ENCODE measurements at places on chromosomes 4 and X.

DNA sequence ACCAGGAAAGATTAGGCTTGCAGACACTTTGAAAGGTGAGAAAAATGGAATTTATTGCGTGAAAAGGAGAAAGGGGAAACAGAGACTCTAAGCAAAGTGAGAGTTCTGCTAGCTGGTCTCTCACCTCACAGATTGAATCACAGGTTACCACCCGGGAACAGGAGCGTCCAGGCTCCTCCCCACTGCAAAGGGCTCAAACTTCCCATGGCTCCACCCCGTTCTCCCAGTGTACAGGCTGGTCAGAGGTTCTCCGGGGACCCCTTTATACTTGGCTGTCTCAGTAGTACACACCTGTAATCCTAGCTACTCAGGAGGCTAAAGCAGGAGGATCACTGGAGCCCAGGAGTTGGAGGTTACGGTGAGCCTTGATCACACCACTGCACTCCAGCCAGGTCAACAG, 44.0 kb upstream of the ABCG2 start:
- DNase-seq, result no peak

DNA sequence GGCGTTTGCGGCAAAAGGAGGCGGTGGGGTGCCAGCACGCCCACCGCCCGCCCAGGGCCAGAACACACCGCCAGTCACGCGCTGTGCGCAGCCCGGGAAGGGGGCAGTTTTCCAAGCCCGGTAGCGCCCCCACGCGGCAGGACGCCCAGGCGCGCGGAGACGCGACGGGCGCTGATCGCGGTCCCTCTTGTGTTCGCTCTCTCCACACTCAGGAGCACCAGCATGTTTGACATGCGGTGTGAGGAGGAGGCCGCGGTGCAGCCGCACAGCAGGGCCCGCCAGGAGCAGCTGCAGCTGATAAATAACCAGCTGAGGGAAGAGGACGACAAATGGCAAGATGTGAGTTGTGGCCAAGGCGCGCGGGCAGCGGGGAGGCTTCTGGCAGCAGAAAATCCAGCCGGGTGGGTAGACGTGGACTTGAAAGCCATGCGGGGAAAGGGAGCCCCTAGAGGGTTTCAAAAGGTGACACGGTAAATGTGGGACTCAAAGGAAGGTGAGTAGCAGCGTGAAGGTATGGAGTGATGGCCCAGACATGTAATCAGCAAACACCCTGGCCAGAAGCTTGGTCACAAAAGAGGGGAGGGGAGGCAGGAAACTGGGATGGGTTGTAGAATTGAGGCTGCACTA, 104.1 kb downstream of the PHOX2B start:
- no peak for DNase-seq

DNA sequence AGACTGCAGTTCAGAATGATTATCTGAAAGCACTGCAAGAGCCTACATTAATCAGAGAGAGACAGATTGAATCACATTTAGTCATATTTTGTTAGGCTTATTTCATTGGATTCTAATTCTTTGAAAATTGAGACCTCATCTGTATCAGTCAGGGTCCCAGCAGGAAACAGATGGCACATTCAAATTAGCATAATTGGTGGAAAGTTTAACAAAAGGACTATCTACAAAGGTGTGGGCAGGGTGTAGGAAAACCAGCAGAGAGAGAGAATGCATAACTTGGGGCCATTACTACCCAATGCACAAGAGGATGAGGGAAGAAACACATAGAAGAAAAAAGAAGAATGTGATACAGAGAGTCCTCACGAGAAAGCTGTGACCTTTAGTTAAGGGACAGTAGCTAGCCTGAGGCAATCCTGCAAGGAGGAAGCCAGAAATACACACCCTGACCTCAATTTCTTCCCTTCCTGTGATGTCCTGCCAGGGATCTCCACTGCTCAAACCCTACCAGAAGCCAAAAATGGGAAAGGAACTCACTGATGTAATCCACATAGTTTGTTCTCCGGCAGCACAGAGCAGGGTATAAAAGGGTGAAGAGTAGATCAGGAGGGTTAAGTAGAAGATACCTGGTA, 17.7 kb upstream of the XKRX start:
- DNase-seq, result no peak

DNA sequence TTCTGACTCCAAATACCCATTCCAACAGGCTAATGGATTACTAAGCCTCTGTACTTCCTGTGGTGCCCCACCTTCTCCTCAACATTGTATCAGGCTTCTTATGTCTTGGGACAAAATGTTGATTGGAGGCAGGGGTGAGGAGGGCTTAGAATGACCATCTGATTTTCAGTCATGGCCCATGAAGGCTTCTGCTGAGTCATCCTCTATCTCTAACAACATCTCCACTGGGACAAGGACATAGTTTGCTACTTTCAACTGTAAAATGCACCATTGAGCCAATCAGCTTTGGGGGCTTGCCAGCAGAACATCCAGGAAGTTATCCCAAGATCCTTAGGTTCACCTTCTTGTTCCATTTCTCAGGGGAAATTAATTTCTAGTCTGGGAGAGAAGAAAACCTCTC, 29.5 kb downstream of the MAGEB17 start:
- no peak for DNase-seq

DNA sequence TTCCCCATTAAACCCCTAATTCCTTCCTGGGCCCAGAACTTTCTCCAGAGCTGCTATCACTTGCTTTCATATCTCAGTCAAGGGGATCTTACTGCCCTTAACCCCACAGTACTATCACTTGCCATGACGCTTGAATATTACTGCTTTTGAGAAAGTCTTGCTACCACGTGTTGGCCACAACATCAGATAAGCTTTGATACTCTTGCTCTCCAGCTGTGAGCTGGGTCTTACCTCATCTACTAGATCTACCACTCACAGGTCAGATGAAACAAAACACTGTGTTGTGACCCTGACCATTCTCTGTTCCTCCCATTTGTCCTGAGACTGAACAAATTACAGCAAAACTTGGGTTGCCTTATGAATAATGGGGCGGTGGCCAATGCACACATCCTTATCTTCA, 12.1 kb upstream of the TAPT1 start:
- DNase-seq, result no peak

DNA sequence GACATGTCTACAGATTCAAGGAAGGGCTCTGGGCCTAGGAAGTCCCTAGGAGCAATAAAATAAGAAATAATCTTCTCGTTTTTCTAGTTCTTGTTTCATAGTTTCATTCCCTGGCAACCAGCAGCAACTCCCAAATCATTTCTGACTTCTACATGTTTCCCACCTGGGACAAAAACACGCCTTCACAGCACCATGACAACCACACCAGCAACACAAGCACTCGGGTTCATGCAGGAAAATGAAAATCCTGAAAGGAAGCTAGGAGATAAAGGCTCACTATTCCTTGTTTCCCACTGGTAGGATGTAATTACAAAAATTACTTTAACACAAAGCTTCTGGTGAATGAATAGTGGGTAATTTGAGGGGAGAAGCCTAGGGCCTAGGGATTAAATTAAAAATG, 158.9 kb downstream of the ADAMTS3 start:
- DNase-seq, result no peak

DNA sequence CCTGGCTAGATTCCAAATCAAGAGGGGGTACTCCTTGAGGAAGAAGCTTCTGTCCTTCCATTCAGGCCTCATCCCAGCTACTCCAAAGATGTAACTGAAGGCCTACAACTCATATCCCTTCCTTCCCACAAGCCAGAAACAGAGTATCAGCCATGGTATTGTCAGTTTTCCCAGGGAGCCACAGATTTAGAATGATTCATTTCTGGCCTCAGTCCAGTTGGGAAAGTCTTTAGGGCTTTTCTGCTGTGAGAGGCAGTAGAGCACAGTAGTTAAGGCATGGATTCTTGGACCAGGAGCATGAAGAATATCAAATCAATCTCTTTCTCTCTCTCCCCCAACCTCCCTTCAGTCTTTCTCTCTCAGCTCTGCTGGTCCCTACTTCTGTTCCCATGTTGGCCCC, 505.0 kb downstream of the BCOR start:
- DNase-seq, result no peak

- no peak for DNase-seq
These were observed 122.6 kb upstream of the VCX3B start for GRCh38 chrX:8341814-8342590.

DNA sequence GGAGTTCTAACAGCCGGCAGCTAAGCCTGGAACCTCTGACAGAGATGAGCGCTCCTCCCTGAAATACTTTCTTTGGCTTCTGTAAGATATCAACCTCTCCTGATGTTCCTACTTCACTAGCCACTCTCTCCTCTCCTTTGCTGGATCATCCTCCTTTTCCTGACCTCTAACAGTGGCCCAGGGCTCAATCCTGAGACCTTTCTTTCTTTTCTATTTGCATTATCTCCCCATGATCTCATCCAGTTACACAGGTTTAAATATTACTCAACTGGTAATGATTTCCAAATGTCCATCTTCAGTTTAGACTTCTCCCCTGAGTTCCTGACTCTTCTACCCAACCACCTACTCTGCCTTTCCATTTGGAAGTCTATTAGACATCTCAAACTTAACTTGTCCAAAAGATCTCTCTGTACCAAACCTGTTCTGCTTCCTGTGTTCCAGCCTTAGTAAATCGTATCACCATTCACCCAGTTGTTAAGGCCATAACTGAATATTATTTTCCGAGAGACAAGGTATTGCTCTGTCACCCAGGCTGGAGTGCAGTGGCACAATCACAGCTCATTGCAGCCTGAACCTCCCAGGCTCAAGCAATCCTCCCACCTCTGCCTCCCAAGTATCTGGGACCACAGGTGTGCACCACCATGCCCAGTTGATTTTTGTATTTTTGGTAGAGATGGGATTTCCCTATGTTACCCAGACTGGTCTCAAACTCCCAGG, 41.1 kb downstream of the RFC1 start:
- DNase-seq, result no peak

DNA sequence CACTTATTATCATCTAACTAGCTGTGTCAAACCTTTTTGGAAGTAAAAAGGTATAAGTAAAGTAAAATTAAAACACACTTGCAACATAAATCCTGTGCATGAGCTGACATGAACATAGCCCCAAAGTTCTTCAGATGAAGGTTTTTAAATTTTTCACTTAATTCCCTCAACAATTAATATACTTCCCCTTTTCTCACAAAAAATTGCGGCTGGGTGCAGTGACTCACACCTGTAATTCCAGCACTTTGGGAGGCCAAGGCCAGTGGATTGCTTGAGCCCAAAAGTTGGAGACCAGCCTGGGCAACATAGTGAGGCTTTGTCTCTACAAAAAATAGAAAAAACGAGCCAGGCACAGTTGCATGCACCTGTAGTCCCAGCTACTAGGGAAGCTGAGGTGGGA, 16.8 kb downstream of the RASGEF1B start:
- no peak for DNase-seq

GRCh38 chr4:8121292-8122015, 37.2 kb downstream of the ABLIM2 start:
- no peak for DNase-seq

DNA sequence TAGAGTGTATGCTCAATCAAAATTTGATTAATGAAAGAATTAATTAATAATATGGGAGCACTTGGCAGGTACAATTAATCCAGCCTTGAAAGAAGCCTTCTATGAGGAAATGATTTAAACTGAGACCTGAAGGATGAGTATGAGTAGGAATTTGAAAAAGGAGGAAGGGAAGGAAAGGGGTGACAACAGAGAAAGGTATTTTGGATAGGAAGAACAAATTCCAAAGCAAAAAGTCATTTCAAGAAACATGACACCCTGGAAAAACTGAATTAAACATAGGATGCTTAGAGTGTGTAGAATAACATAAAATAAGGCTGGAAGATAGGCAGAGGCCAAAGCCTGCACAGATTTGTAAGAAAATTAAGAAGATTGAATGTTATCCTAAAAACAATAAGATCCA, 29.6 kb downstream of the PHOX2B start:
- DNase-seq, result no peak

DNA sequence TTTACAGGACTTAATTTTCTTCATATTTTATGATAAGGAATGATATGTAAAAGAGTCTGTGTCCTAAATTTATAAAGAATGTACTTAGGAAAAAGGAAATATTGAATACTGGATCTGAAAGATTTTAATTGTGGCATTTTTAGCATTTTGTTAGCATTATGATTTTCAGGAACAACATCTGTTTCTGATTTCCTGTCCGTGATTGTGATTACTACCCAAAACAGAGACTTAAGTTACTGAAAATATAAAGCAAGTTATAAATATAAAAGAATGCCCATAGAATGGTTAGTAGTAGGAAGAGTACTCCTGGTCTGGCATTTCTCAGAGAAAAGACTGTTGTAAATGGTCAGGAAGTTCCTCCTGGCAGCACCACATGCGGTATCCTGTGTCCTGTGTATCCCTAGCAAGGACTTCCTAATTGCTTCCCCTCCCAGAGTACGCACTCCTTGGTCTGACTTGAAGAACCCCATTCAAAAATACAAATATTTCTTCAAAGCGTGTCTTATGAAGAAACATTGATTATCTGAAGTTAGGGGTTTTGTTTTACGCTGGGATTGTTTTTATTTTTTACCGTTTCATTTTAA, 88.9 kb downstream of the RS1 start:
- no peak for DNase-seq

- no peak for DNase-seq
These were observed 308.5 kb downstream of the CAMK2D start for GRCh38 chr4:113452868-113453620.

GRCh38 chr4:25925486-25926201, 11.6 kb downstream of the SMIM20 start:
- DNase-seq, result no peak

DNA sequence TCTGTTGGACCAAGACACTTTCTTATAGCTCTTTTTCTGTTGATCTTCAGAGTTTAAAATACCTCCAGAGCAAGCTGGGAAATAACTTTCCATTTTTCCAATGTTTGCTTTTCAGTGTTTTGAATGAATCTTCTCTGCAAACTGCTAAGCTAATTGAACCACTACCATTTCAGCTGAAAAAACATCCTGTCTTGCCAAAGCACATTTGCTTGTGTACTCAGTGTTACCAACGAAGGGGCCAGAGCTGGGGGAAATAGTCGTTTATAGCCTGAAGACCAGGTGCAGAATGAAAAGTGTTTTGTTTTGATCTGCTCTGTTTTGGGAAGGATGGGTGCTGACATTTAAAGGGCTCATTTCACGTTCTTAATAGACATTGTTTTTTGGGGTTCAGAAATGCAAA, 88.4 kb upstream of the CLNK start:
- no peak for DNase-seq

DNA sequence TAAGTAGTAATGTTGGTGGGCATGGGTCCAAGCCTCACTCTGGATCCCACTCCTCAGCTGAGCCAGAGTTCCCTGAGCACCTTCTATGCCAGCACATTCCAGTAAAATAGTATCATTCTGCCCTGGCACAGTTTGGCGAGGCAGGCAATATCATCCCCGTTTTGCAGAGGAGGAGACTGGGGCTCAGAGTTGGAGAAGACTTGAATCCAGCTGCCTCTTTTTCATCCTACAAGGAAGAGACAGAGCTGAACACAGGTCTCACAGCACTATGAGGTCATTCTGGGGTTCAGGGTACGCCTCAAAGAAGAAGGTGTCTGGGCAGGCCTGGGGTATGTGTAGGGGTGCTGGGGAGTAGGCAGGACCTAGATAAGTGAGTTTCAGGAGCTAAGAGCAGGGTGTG, 103.9 kb upstream of the STX18 start:
- DNase-seq, result no peak

GRCh38 chr4:165152527-165152926, 39.9 kb upstream of the TMEM192 start:
- no peak for DNase-seq

- DNase-seq, result no peak
These were observed 419.1 kb upstream of the LCORL start for GRCh38 chr4:18440527-18441202.

Measured in activated naive CD8-positive, alpha-beta T cell treated with anti-CD3 and anti-CD28 coated beads, Interleukin-2, amount 50 U/mL, for 16 hours (primary cell).